Hematopoietic multipotent progenitor cell (in vitro differentiated cells): ENCODE measurements at places on chromosomes 5 and 9.

DNA sequence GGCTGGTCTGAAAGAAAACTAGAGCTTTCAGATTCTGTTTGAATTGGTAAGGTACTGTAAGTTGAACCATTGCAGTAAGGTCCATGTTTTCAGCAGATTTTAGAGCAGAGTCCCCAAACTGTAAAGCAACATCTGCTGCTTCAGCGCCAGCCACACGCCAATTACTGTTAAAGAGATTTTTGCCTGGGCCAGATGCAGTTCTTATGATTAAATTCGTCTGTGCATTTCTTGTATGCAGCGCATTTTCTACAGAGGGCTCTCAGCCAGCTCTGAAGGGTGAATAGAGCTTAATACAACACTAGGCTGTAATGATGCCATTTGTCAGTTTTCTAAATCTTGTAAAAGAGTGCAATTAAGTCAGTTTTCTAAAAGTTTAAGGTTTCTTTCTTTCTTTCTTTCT is 246.3 kb downstream of the COX7C start:
- DNase-seq: no peak

- DNase-seq: no peak
Observed at GRCh38 chr5:125501396-125501795, 755.0 kb upstream of the ZNF608 start.

GRCh38 chr9:91882627-91883026 is 67.4 kb downstream of the ROR2 start:
- DNase-seq: no peak

GRCh38 chr5:32964261-32964660 is 253.1 kb downstream of the NPR3 start:
- no peak for DNase-seq

DNA sequence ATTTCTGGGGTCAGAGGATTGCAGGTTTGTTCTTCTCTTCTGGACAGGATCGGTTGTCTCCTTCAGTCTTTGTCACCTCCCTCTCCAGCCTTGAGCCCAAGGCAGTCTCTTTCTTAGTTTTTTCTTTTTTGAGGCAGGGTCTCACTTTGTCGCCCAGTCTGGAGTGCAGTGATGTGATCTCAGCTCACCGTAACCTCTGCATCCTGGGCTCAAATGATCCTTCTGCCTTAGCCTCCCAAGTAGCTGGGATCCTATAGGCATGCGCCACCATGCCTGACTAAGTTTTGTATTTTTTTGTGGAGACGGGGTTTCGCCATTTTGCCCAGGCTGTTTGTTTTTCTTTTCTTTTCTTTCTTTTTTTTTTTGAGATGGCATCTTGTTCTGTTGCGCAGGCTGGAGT is 6.1 kb downstream of the PRRC2B start:
- no peak for DNase-seq

DNA sequence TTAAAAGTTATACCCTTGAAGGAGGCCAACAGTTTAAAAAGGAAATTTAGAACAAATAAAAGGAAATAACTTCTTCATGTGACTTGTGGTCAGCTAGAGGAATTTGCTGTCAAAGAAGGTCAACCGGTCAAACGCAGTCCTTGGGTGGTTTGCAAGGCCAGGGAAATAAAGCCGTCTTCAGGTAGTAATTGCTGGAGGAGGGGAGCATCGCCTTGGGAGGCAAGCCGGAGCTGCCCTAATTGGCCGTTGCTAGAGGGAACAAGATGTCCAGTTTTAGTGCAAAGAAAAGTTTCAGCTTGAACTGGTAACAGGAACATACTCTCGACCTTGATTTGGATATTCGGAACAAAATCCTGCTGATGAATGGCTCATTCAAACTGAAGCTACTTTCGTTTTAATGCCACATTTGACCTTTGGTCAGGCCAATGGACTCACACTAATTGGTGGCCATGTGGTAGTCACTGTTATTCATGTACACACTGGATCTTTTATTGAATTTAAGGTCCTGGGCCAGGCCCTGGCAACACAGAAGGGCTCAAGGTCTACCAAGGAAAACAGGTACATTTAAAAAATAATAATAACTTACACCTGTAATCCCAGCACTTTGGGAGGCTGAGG is 47.0 kb upstream of the MYO10 start:
- no peak for DNase-seq

DNA sequence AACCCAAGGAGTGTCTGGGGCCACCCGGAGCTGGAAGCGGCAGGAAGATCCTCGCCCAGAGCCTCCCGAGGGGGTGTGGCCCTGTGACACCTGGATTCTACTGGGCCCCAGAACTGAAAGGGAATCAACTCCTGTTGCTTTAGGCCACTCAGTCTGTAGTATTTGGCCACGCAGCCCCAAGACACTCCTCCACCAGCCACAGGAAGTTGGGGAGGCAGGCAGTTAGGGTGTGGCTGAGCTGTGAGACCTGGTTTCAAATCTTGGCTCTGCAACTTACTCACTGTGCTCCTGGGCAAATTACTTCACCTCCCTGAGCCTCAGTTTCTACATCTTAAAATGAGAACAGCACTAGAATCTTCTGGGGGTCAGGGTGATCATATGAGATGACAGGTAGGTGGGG is 119.8 kb upstream of the PPP1R26 start:
- no peak for DNase-seq

DNA sequence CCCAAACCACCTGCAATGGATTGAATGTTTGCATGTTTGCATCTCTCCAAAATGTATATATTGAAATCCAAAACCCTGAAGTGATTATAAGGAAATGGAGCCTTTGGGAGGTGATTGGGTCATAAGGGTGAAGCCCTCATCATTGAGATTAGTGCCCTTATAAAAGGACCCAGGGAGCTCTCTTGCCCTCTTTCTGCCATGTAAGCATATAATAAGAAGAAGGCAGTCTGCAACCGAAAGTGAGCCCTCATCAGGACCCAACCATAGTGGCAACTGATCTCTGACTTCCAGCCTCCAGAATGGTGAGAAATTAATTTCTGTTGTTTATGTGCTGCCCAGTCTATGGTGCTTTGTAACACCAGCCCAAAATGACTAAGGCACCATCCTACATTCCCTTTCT is 115.7 kb upstream of the EFNA5 start:
- DNase-seq: no peak

GRCh38 chr9:13568841-13569601 is 289.5 kb upstream of the MPDZ start:
- no peak for DNase-seq

- DNase-seq: no peak
Observed at GRCh38 chr9:119026120-119026519, 343.1 kb downstream of the BRINP1 start.

DNA sequence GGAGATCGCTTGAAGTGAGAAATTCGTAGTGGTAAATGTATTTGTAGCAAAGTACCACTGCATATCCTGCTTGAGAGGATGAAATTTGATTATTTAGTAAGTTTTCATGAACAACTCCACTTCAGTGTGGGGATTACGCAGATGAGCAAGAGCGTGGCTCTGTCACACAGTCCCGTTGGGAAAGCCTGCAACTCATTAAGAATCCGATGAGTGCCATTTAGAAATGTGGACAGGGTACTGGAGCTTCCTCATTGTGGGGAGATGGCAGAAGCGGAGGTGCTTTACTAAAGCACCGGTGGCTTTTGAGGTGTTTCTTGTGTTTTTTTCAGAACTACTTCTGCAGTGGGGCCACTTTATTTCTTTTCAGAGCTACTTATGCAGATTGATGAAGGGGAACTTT is 1.4 kb downstream of the TJP2 start:
- no peak for DNase-seq

- DNase-seq: peak; percentile 28
Observed at GRCh38 chr5:42715785-42716184, 40.8 kb upstream of the CCDC152 start.

GRCh38 chr5:157502143-157502647 is 42.2 kb downstream of the NIPAL4 start:
- DNase-seq: no peak

GRCh38 chr5:94745786-94746730 is 127.6 kb downstream of the SLF1 start:
- no peak for DNase-seq

- DNase-seq: no peak
Observed at GRCh38 chr5:160020964-160021363, 12.0 kb downstream of the TTC1 start.

- no peak for DNase-seq
Observed at GRCh38 chr5:137621861-137622823, 113.7 kb downstream of the KLHL3 start.

GRCh38 chr9:123225995-123226394 is 42.4 kb downstream of the STRBP start:
- DNase-seq: no peak

- DNase-seq: no peak
Observed at GRCh38 chr5:142481410-142481809, 156.6 kb upstream of the SPRY4 start.
